ENCODE measurements at places on chromosomes 12 and 14.

DNA sequence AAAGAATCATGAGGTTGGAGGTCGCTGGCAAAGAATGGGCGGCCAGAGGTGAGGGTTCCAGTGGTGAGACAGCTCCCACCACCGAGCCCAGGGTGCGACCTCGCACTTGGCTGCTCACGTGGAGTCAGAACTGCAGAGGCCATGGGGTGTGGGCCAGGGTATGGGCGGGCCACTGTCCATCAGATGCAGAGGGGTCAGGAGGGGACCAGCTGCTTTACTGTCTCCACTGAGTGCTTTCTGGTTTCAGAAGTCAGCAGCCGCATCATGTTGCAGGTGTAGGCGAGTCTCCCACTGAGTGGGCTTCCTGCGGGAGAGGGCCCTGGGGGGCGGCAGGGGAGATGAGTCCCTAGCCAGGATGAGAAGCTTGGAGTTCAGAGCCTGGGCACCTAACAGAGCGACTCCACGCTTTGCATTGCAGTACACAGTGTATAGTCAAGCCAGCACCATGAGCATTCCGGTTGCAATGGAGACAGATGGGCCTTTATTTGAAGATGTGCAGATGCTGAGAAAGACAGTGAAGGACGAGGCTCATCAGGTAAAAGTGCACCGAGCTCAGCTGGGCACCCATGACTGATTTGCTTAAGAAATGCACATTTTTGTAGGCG, 46.9 kb upstream of the DYNC1H1 start:
- DNase-seq: no peak

GRCh38 chr12:64034901-64035576, 187.1 kb downstream of the KICS2 start:
- no peak for DNase-seq

DNA sequence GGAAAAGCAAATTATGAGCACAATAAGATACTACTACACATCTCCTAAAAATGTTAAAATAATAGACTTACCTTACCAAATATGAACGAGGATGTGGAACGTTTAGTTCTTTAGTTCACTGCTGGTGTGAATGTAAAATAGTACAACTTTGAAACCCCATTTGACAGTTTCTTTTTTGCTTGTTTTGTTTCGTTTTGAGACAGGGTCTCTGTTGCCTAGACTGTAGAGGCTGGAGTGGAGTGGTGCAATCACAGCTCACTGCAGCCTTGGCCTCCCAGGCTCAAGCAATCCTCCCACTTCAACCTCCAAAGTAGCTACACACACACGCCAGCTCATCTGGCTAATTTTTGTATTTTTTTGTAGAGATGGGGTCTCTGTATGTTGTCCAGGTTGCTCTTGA, 136.4 kb upstream of the FAR2 start:
- no peak for DNase-seq

DNA sequence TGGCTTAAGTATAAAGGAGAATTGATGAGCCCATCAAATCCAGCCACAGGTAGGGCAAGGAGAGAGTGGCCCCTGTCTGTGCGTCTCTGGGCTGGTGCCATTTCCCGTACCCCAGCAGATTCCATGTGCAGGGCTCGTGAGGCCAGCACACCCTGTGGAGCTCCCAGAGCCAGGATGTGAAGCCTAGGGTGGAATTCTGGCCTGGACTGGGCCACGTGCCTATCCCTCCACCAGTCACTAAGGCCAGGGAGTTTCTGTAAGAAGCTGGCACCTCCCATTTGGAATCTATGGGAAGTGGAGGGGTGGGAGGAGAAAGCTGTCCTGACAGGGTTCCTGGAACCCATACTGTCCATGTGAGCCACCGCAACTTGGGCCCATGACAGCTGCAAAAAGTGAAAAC, 148.5 kb downstream of the FOXN3 start:
- no peak for DNase-seq

DNA sequence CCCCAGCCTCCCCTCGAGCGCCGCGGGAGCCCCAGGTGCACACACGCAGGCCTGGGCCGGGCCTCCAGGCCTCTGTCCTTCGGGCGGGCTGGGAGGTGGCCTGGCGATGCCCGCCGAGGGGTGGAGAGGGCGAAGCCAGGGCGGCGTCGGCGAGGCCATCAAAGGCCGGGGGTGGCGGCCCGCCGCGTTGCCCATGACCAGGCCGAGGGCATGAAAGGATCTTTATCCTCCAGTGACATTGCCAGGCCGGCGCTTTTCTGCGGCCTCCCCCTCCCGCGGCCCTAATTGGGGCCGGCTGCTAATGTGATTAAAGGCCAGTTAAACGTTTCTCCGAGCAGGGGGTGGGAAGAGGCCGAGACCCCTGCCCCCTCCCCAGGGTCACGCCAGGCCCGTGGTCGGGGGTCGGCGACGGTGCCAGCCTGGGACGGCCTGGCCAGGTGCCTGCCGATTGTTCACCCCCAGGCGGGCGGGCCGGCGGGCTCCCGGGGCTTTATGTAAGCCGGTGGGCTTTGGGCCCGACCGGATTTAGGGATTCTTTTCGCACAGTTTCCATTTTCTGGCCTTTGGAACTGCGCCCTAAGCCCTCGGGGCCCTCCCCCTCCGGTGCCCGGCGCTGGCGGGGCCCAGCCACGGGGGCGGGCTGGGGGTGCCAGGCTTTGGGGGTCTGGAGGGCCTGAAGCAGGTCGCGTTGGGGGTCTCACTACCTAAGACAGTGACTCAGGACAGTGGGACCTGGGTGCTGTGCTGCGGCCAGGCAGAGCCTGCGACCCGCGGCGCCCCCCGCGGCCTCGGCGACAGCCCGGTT, 103.2 kb upstream of the DIO3 start:
- no peak for DNase-seq

GRCh38 chr14:75928690-75929181, 53.1 kb downstream of the TGFB3 start:
- DNase-seq: no peak
